ENCODE measurements at places on chromosomes 16 and 17.
A peak's percentile ranks its signal among the peaks of the same experiment; 100 is the strongest.

GRCh38 chr17:63998050-63998720 lies at the start of gene PRR29:
TSS of gene PRR29 (plus strand) at chr17:63998351. CDS start at chr17:63998365, 14 bp downstream.
- peak; percentile 53 for DNase-seq

GRCh38 chr17:79950751-79951150 lies 84.9 kb downstream of the TBC1D16 start:
- peak; percentile 69 for DNase-seq

GRCh38 chr17:4978726-4979125 lies 8.7 kb downstream of the CAMTA2 start:
- DNase-seq = no peak

GRCh38 chr16:71358464-71358998 lies at the start of gene CALB2:
TSS of gene CALB2 (plus strand) at chr16:71358723. CDS start at chr16:71358793, 70 bp downstream.
- peak; percentile 34 for DNase-seq

DNA sequence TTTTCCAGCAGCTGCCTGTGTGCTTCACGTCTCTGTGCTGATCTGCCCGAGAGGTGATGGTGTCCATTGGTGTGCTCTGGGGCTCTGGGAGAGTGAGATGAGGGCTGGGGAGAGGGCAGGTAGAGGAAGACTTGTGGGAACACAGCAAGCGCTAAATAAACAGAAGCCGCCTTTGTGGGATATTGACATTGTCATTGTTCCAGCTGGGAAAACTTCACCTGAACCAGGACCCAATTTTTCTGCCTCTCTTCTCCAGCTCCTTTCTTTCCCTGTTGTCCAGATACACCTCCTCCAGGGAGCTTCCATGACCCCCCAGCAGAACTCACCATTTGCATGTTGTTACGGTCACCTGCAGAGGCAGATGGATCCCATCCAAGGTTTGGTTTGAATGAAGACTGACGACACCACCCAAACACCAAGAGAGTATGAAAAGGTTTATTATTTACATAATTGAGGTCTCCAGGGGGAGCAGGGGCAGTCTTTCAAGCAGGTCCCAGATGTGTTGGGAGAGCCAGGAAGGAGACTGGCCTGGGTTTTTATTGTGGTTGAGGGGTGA lies 3.6 kb upstream of the ITGA3 start:
- DNase-seq = peak; percentile 31

- DNase-seq = no peak
These were observed 668 bp downstream of the USP36 start for GRCh38 chr17:78839762-78840529.

DNA sequence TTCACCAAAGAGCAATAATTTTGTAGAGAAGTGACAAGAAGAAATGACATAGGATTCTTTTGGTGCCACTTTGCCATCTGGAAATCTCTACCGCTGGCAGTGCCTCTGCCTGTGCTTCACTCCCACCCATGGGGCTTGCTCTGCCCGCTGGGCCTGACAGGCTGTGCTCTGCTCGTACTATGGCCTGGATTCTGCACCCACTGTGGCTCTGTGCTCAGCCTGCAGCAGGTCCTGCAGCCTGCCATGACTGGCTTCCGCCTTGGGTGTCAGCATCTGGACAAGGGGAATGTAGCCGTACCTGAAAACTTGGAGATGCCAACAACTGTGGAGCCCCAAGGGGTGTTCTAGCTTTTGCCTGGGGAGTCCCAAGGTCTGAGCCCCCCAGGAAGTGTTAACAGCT lies 792.3 kb downstream of the CDH8 start:
- no peak for DNase-seq

DNA sequence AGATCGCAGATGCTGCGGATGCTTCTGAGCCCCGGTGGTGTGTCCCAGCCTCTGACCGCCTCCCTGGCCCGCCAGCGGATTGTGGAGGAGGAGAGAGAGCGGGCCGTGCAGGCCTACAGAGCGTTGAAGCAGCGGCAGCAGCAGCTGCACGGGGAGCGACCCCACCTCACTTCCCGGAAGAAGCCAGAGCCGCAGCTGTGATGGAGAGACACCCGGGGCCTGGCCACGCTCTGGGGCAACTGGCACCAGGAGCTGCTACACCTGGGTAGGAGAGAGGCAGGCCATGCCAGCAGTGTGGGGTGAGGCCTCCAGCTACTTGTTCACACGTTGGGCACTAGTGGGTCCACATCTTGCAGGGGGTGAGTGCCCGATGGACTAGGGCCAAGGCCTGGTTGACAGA lies 6.0 kb downstream of the CCDC137 start:
- no peak for DNase-seq

DNA sequence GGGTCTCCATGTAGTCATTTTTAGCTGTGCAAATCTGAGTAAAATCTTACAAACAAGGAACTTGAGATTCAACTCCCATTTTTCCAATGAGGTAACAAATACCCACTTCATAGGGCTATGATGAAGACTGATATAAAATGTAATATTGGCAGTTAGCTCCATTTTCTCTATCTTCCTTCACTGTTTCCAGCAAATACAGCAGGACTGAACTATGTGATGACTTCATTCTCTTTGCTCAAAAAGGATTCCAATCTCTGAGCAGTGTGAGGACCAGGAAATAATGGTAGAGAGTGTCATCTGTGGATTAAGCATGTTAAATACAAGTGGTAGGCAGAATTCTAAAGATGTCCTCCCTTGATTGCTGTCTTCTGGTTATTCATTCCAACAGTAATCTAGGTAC lies 18.3 kb downstream of the RND2 start:
- no peak for DNase-seq

Measured in NCI-H2081 (cell line).